ENCODE measurements at places on chromosomes 5 and 9.
A peak's percentile ranks its signal among the peaks of the same experiment; 100 is the strongest.

DNA sequence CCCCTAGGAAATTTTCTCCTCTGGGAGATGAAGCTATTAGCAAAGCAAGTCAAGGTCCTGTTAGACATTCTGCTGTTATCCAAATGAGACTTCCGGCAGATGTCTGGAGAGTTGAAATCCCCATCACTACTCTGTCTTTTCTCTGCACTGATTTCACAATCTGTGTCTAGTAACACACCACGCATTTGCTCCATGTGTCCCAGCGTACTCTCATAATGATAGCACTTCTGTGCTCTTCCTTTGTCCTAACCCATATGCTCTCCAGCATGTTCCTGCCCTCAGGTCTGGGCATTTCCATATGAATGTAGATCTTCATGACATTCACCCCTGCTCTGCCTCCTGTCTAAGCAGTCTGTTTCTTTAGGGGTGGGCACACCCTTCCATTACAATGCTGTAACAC lies 1949.0 kb upstream of the WWC1 start:
- DNase-seq: no peak

DNA sequence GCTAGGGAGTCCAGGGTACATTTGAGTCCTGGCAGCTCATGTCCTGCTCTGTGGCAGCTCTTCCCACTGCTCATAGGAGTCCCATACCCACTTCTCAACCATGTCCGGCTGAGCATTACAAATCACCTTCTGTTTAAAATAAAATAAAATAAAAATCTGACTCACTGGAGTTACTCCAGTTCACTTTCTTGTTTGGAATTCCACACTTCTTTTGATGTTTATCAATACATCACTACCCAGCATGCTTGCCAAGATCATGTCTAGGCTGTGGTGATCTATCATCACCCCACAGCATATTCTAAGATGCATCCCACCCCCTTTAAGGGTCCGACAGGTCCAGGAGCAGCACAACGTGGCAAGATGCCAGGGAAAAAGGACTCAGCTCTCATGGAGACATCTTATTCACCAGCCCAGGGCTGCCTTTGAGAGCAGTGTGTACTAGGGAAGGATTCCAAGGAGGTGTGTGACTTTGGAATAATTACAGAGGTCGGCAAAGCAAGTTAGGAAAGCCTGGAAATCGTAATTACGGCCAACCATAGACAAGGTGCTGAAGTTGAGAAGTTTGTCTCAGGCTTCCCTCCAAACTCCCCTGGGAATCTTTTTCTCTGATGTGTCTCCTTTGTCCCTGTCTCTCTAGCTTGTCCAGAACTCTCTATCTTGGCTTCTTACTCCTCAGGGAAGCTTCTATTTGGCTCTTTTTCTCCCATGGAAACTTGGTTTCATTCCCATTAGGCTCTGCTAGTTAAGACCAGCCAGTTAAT lies 111.4 kb upstream of the SLC1A3 start:
- no peak for DNase-seq

DNA sequence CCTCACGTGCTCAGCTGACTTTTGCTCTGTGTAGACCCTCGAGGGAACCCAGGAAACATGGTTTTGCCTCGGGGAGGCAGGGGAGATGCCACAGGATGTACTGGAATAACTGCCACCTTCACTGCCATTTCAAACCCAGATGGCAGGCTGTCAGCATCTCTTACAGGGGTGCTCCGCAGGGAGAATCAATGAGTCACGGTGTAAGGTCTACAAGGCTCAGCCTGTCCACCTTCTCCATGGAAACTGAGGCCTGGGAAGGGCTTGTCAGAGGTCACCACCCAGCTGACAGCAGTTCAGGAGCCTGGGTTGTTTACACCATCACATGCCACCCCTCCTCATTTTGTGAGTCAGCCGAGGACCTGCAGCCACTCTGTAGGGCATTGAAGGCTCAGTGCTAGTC lies 30.8 kb downstream of the DAB2IP start:
- peak; percentile 53 for DNase-seq

- DNase-seq: no peak
Observed at GRCh38 chr5:55372130-55372925, 64.5 kb downstream of the MTREX start.

DNA sequence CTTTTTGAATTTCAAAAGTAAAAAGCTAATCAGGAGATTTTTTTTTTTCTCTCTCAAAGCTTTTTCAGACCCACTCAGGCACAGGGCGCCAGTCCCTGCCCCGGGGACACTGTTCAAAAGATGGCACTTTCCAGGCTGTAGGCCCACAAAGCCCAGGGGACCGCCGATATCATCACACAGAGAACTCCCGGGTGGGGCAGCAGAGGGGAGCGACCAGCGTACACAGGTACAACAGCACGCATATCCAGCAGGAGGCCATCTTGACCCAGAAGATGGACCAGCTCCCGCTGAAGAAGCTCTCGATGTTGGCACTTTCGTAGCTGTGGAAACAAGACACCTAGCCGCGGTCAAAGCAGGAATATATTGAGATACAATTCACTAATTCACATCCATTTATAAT lies 108.3 kb downstream of the THBS4 start:
- no peak for DNase-seq

GRCh38 chr5:32531885-32532520 lies 53.4 kb upstream of the SUB1 start:
- peak; percentile 32 for DNase-seq

GRCh38 chr5:50958852-50959457 lies 292.5 kb downstream of the PARP8 start:
- DNase-seq: peak; percentile 37

DNA sequence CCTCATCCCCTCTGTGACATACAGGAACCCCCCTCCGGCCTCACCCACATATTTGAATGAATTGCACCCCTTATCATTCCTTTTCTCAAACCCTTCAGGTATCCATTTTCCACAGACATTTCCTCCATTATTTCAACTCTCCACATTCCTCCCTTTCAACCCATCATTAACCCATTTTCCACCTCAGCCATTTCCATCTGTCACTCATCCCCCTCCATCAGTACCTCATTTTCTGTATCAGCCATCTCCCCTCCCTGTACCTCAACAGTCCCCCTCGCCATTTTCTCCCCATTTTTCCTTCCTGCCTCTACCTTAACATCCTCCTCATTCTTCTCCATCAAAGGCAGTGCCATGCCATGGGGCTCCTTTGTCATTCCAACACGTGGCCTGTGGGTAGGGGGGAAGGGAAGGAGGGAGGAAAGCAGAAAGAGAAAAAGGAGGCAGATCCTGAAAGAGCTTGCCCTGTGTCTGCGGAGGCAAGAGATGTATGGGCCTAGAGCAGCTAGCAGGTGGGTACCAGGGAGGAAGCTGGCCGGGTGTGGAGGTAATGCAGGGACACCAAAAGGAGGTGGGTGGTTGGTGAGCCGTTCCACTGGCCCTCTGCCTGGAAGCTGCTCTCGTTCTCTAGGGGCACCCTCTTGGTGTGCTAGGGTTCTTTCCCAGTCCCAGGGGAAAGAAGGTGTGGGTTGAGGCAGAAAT lies 1.5 kb downstream of the DNAJB5 start:
- no peak for DNase-seq

- no peak for DNase-seq
Observed at GRCh38 chr5:137612576-137612975, 113.5 kb upstream of the SPOCK1 start.
